ENCODE measurements at places on chromosomes 13 and 19.

- DNase-seq, result no peak
These were observed 172.2 kb downstream of the SLITRK1 start for GRCh38 chr13:83710133-83710515.

- no peak for DNase-seq
These were observed 499.5 kb upstream of the SPRY2 start for GRCh38 chr13:80840316-80840976.

DNA sequence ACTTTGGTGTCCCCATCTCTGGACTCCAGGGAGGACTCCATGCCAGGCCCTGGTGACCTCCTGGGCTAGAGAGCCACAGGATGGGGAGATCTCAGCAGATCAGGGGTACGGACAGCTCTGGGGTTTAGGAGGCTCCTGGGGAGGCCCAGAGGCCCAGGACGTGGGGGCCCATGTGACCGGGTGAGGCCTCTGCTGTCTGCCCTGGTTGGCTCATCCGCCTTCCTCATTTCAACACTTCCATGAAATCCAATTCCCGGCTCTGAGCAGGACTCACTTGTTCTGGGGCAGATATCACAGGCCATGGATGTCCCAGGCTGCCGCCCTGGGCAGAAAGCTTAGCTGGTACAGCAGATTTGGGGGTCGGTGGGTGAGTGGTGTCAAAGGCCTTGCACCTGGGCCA is 1.1 kb upstream of the PRAM1 start:
- no peak for DNase-seq

DNA sequence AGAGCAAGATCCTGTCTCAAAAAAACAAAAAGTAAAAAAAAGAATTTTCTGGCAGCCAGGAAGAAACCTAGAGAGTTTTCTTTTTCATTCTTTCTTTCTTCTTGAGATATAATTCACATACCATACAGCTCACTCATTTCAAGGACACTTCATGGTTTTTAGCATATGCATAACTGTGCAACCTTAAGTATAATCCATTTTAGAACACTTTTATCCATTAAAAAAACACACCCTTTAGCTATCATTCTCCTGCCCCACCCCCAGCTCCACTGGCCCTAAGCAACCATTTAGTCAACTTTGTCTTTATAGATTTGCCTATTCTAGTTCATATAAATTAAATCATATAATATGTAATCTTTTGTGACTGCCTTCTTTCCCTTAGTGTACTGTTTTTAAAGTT is 8.1 kb upstream of the IPO5 start:
- DNase-seq, result no peak

GRCh38 chr19:47253467-47253881 is 2.9 kb upstream of the CCDC9 start:
- DNase-seq, result no peak

DNA sequence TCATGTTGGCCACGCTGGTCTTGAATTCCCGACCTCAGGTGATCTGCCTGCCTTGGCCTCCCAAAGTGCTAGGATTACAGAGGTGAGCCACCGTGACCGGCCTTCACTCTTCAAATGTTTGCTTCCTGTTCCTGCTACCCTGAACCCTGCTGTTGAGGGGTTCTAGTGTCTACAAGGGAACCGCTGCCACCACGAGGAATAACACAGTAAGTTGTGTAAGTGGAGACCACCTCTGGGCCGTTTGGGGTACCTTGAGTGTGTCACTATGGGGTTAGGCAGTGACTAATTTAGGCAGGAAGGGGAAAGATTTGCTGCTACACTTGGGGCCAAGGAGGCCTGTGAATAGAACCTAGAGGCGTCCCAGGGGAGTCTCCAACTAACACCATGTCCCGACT is 2.2 kb upstream of the MYADM start:
- DNase-seq, result no peak

DNA sequence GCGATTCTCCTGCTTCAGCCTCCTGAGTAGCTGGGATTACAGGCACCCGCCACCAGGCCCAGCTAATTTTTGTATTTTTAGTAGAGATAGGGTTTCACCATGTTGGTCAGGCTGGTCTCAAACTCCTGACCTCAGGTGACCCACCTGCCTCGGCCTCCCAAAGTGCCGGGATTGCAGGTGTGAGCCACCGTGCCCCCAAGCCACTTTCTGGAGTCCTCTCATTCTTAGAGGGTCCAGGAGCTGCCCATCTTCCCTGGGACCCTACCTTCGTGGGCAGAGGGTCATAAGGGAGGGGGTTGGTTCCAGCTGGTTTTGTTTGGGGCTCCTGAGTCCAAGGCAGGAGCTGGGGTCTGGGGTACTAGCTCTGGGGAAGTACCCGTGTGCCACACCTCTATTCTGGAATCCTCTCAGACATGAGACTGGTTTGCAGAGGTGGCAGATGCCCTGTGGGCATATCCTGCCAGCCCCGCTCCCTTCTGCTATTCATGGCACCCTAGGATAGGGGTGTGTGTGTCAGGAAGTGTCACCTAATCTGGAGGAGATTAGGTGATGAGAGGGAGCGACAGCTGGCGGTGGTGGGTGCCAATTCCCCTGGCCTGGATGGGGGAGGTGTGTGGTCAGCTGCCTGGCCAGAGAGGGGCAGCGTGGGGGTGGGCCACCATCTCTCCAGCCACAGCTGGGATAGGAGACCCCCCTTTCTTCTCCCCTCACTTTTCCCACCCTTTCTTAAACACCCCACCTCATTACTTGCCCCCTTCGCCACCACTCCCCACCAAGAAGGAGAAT is 2.1 kb downstream of the PRMT1 start:
- no peak for DNase-seq

GRCh38 chr19:18425515-18426415 is 6.6 kb downstream of the SSBP4 start:
- no peak for DNase-seq

DNA sequence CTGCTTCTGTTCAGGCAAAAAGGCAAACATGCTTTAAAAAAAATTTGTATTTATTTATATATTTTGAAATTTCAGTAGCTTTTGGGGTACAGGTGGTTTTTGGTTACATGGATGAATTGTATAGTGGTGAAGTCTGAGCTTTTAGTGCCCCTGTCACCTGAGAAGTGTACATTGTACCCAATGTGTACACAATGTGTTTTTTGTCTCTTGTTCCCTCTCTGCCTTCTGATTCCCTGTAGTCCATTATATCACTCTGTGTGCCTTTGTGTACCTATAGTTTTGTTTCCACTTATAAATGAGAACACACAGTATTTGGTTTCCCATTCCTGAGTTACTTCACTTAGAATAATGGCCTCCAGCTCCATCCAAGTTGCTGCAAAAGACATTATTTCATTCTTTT is 77.4 kb downstream of the PDS5B start:
- DNase-seq, result no peak

- DNase-seq, result no peak
These were observed 18.9 kb upstream of the FOSB start for GRCh38 chr19:45448887-45449299.

GRCh38 chr19:28936001-28936400 is 276.9 kb downstream of the UQCRFS1 start:
- DNase-seq, result no peak

GRCh38 chr13:63567031-63567430 is 2151.4 kb upstream of the PCDH20 start:
- DNase-seq, result no peak

DNA sequence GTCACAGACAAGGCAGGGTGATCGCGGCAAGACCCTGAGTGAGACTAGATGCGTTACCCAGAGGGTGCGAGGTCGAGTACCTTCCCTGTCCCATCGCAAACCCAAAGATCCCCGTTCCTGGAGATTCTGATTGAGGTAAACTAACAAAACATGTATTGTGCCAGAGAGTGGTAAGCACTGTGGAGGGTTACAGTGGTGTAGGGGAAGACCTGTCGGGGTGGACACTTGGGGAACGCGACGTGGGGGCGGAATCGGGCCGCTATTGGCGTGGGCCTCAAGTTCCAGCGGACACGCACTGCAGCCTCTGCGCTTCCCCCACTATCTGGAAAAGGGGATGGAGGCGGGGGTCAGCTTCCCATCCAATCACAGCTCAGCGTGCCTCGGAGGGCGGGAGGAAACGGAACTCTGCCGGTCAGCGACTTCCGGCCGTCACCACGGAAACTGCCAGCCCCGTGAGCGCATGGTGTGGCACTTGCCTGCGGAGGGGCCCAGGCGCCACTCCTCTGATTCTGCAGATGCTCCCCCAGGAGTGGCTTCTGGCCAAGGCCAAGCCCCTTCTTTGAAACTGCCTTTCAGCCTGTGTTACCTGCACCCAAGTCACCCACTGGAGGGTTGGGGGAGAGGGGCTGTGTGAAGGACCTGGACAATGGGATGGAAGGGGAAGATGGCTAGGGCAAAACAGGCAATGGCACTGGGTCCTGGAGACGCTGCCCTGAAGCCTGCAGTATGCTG is 1.0 kb upstream of the UBE2M start:
- DNase-seq, result no peak

GRCh38 chr19:11563532-11563931 is 4.5 kb upstream of the ELOF1 start:
- DNase-seq, result no peak

GRCh38 chr19:4539693-4540581 is at the start of gene LRG1:
Gene LRG1 (minus strand): TSS chr19:4540036. CDS start chr19:4540013, 23 bp downstream.
- DNase-seq, result no peak

- no peak for DNase-seq
These were observed 20.1 kb upstream of the USE1 start for GRCh38 chr19:17195106-17195505.

DNA sequence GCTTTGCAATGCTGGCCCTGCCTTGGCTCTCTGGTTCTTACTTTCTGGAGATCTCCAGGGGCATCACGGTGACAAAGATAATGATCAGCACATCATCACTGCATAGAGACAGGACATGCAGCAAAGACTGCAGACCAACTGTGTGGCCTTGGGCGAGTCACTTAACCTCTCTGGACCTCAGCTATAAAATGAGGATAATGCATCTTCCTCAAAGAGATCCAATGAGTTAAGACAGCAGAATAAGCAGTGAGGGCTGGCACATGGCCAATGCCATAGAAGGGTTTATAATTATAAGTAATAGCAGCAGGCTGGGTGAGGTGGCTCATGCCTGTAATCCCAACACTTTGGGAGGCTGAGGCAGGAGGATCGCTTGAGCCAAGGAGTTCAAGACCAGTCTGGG is 2.4 kb downstream of the MAG start:
- DNase-seq, result no peak

GRCh38 chr13:112325920-112326645 is 50.1 kb upstream of the SPACA7 start:
- DNase-seq, result no peak

GRCh38 chr19:16369306-16369663 is 44.7 kb downstream of the KLF2 start:
- DNase-seq, result no peak

GRCh38 chr13:59494151-59494550 is 669.6 kb downstream of the DIAPH3 start:
- no peak for DNase-seq

- DNase-seq, result no peak
These were observed 472.1 kb downstream of the FOXO1 start for GRCh38 chr13:40194224-40194806.

- DNase-seq, result no peak
These were observed 52.2 kb upstream of the F7 start for GRCh38 chr13:113053376-113053775.

GRCh38 chr19:10744253-10744798 is 26.4 kb downstream of the DNM2 start:
- no peak for DNase-seq

DNA sequence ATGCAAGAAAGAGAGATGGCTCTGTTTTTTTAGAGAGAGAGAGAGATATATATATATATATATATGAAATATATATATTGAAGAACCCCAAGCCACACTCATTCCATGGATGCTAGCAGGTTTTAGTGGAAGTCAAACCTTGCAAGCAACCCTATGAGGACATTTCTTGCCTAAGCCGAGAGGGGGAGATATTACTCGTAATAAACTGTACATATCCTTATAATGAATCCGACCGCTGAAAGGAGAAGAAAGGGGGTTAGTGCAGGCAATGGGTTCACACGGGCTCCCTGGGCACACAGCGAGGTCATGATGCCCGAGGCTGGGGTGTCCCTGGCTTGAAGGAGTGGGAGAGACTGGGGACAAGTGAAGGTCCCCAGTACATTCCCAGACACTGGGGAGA is 78.3 kb downstream of the IER2 start:
- DNase-seq, result no peak

- DNase-seq, result no peak
These were observed 1.1 kb upstream of the TMTC4 start for GRCh38 chr13:100675661-100676129.

- DNase-seq, result no peak
These were observed 11.7 kb downstream of the GNA11 start for GRCh38 chr19:3105641-3106508.

- DNase-seq, result no peak
These were observed 129.1 kb downstream of the TNFRSF19 start for GRCh38 chr13:23699271-23699670.

- no peak for DNase-seq
These were observed 581.6 kb upstream of the SGCG start for GRCh38 chr13:22599156-22599555.

DNA sequence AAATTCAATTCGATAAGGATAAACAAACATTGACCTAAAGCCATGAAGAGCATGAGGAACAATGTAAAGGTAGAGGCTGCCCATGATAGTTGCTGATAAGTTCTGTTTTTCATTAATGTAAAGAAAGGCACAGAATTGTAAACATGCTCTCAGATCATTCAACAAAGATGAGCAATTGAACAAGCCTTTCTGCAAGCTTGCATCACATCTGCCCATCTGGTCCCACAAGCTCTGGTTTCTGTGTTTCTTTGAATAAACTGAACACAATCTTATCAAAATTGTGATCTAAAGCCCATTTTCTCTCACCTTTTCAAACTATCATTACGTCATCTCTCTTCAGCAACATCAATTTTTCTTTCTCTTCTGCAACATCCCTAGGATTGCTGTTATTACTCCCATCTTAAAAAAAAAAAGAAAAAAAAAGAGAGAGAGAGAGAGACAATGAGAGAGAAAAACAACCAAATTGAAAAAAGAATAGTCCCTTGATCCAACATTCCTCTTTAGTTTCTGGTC is 487.2 kb upstream of the GPC6 start:
- DNase-seq, result no peak

DNA sequence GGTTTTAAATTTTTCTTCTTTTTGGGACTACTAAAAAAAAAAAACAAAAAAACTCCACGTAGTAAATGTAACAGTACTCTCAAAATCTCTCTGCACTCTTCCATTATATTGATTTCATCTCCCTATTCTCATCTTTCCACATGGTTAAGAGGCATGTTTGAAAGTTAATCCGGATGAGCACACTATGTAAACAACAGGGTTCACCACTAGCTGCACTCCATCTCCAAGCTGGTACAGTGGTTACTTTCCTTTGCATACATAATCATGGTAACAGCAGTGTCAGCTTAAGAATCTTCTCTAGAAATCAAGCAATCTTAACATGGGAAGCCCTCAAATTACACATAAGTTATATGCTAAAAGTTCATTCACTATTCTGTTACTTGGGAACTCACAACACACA is 92.6 kb downstream of the MIPEP start:
- no peak for DNase-seq

DNA sequence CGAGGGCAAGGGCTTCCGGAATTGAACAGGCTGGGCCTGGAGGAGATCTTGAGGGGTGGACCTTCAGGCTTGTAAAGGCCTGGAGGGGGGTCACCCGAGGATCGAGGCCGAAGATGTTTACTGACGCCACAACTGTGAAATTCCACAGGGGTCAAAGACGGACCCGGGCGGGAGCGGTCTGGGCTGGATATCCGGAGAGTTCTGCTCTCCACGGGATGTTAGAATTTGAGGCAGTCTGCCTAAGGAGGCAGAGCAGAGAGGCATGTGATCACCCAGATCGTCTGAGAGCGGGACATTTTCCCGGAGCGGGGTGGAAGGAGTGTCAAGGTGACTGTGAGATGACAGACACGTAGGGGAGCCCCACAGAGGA is 13.2 kb downstream of the KLHL26 start:
- no peak for DNase-seq
